Esophagus mucosa (tissue), 1 donor: ENCODE measurements at places on chromosomes 16 and 17.

DNA sequence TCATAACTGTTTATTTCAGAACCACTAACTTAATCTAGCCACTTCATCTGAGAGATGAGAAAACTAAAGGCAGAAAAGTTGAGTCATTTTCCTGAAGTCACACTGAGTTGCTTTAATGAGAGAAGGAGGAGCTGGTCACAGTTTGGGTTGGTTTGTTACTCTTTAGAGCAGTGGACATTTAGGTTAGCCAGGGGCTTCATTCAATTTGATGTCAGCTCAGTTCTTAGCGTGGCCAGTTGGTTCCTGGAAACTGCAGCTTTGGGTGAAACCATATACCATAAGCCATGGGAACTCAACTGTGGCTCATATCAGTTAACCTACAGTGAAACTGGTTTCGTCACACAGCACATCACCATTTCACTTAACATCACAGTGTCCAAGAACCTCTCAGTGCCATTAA, 59.2 kb upstream of the ADORA2B start:
- ATAC-seq: no peak

DNA sequence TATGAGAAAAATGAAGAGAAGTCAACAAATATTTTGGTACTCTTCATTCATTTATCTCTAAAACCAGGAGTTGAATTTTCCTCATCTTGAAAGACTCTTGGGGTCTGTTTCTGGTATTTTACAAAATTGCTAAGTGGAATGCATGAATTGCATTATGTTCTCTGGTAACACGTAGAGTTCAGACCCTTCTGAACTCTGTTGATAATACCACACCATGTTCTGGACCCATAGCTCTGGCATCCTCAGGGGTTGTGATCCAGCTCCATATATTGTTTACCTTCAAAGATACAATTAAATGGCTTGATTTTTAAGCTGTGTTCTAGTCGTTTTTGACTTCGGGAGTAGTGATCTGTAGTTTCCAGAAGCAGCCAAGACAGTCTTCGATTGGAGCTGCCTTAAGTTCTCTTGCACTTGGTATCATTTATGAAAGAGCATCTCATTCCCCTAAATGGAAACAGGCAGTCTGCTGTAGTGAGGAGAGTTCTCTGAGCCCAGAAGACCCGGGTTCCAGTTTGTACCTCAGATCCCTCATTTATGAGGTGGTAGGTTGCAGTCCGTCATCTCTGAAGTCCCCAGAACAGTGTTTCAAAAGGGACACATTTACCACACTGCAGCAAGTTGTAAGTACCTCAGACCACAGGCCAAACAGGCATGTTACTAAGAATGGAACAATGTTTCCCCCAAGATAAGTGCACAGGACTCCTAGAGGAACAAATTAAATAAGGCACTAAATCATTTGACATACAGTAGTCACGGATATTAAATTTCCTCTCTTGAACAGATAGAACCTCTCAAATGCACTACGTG, 9.6 kb downstream of the PSMD7 start:
- ATAC-seq: no peak

DNA sequence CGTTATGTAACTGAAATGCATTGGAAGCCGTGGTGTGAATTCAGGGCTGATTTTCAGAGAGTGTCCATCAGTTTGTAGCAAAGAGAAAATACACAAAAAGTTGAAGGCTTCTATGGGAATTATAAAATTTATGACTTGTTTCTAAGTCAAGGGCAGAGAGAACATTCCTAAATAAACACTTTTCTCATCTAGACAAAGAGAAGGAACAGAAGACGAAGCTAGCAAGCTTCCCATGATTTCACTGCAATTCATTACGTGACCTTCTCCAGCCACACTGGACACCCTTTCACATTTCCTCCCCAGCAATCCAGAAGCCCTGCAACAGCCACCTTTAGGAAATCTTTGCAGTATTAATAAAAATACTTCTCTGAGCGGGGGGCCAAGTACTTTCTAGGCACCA, 67.8 kb downstream of the TMEM100 start:
- no peak for ATAC-seq

GRCh38 chr16:80323187-80323807, 217.5 kb upstream of the DYNLRB2 start:
- ATAC-seq: no peak

DNA sequence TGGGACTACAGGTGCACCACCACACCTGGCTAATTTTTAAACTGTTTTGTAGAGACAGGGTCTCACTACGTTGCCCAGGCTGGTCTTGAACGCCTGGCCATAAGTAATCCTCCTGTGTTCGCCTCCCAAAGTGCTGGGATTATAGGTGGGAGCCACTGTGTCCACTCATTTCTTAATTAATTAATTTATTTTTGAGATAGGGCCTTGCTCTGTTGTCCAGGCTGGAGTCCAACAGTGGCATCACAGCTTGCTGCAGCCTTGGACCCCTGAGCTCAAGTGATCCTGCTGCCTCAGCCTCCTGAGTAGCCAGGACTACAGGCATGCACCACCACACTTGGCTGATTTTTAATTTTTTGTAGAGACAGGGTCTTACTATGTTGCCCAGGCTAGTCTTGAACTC, 47.1 kb upstream of the TRAP1 start:
- ATAC-seq: no peak

DNA sequence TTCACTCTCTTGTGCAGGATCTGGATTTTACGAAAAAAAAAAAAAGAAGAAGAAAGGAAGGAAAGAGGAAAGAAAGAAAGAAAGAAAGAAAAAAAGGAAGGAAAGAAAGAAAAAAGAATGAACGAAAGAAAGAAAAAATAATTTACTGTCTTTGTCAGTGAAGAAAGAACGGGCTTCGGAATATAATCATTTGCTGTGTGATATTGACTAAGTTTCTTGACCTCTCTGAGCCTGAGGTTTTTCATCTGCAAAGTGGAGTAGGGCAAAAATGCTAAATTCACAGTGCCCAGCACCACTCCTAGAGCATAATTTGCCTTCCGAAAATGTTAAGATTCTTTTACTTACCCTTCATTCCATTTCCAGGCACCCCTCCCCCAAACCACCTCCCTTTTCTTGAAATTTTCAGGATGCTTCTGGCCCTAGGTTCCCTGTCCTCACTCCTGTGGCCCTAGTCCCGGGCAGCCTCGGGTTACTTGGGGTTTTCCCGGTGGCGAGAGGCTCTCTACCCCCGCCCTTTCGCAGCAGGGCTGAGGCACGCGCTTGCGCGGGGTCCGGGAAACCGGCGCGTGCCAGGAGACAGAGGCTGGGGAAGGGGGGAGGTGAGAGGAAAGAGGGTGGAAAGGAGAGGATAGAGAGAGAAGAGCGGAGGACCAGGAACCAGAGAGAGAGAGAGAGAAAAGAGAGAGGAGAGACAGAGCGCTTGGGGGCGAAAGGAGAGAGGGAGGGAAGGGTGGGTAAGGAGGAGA, at the start of gene CNTNAP1:
Gene CNTNAP1, plus strand, starts transcription at position 556 of the 746 bp plus-strand sequence. CDS start 299 bp downstream, outside the sequence.
- ATAC-seq: no peak

DNA sequence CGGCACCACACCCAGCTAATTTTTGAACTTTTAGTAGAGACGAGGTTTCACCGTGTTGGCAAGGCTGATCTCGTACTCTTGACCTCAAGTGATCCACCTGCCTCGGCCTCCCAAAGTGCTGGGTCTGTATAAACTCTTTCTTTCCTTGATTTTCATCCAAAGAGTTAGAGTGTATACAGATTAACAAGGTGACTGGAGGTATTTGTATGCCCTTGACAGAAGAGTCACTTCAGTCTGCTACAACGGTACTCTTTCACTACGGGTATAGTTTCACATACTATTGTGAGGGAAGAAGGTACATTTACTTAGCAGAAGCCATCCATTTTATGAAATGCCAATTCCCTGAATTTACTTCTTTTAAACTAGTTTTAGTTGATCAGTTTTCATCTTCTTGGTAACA, 32.5 kb downstream of the PPM1E start:
- ATAC-seq: no peak

DNA sequence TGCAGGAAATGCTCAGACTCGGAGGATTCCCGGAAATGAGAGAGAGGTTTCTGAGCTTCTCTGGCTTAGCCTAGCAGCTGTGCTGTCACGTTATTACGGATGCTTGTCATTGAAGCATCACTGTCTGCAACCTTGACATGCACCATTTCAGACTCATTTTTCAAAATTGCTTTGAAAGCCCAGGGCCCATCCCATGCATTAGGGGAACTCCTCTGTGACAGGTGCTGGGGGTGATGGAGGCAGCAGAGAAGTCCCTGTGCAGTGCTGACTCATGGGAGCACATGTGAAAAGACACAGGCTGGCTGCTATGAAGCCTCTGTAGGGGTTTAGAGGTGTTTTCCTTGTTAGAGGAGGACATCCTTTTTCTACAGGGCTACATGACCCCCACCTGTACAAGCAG, 214.0 kb upstream of the MPHOSPH6 start:
- ATAC-seq: no peak

GRCh38 chr17:2337544-2338314, 428 bp downstream of the SGSM2 start:
- ATAC-seq: peak; percentile 55

- peak; percentile 60 for ATAC-seq
Observed at GRCh38 chr17:35373984-35374765, 754 bp upstream of the SLFN11 start.

- peak; percentile 61 for ATAC-seq
Observed at GRCh38 chr16:70523743-70524398, at the start of gene SF3B3. TSS of gene SF3B3 (plus strand) at chr16:70523816. CDS start at chr16:70526657, 2,841 bp downstream.

- ATAC-seq: peak; percentile 83
Observed at GRCh38 chr16:23187341-23187740, 4.8 kb downstream of the SCNN1G start.

DNA sequence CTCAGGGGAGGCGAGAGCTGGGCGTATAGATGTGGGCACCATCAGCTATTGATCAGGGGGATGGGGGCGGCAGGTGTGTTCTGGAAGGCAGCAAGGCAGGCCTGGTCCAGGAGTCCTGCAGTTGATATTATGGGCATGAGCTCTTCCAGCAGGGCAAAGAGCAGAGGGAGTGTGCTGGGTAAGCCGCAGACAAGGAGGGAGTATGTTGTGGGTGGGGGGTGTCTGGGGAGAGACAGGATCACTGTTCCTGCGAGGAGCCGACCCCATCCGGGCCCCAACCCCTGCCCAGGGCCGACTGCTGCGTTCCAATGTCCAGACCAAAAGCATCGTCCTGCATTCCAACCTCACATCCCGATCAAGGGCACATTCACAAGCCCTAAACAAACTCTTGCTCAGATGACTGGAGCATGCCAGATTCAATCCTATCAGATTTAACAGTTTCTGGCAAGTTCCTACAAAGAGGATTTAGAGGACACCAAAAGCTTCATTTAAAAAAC, 9.2 kb downstream of the MXRA7 start:
- ATAC-seq: no peak

GRCh38 chr17:50928646-50929045, 62.5 kb upstream of the TOB1 start:
- no peak for ATAC-seq

DNA sequence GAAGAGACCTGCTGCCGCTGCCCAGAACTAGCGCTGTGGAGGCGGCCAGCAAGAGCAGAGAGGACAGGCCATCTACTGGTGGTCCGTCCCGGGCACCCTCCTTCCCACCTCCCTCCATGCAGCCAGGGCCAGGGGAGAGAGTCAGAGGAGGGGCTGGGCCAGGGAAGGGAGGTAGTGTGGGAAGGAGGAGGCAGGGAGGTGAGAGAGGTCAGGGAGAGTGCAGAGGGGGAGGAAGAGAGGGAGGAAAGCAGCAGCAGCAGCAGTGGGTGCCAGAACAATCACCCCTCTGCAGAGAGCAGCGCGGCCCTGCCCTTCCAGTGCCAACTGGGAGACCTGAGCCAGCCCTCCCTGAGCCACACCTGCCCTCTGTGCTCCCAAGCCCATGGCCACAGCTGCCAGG, 6.6 kb downstream of the C16orf95 start:
- ATAC-seq: no peak

- ATAC-seq: no peak
Observed at GRCh38 chr17:56096026-56096810, 57.1 kb upstream of the ANKFN1 start.

DNA sequence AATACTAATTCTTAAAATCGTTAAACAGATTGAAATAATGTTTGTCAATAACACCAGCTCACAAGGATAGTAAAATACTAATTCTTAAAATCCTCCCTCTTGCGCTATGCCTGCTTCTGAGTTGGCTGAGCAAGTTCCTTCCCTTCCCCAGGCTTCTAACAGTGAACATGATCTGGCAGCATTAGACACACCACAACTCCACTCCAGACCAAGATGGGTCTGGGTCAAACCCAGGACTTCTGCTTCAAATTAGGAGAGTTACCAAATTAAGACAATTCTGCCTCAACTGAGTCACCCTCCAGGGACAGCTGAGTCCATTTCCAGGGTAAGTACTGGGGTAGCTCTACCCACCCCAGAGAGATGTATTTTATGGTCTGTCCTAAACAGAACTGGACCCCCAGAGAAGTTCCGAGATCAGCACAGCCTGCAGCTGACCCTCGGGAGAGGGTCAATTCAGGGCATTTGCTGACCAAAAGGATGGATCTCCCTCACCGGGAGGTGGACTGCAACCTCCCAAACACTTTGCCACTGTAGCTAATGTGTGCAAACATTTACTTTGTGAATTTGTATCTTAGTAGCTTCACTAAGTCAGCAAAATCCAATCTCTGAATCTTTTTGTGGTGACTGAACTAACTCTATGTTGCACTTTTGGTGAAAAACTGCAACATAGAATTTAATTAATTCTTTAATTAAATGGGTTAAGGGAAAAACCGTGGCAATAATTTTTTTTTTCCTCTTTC, 48.8 kb downstream of the ADCY9 start:
- ATAC-seq: no peak

- peak; percentile 66 for ATAC-seq
Observed at GRCh38 chr17:27540318-27541101, 84.3 kb downstream of the KSR1 start.

- ATAC-seq: no peak
Observed at GRCh38 chr16:84839956-84840355, 20.2 kb downstream of the CRISPLD2 start.

- ATAC-seq: peak; percentile 48
Observed at GRCh38 chr16:23826528-23827045, 9.2 kb upstream of the PRKCB start.

- ATAC-seq: no peak
Observed at GRCh38 chr17:77700165-77700881, 258.2 kb upstream of the TNRC6C start.

GRCh38 chr16:82382521-82382920, 212.5 kb upstream of the MPHOSPH6 start:
- no peak for ATAC-seq

DNA sequence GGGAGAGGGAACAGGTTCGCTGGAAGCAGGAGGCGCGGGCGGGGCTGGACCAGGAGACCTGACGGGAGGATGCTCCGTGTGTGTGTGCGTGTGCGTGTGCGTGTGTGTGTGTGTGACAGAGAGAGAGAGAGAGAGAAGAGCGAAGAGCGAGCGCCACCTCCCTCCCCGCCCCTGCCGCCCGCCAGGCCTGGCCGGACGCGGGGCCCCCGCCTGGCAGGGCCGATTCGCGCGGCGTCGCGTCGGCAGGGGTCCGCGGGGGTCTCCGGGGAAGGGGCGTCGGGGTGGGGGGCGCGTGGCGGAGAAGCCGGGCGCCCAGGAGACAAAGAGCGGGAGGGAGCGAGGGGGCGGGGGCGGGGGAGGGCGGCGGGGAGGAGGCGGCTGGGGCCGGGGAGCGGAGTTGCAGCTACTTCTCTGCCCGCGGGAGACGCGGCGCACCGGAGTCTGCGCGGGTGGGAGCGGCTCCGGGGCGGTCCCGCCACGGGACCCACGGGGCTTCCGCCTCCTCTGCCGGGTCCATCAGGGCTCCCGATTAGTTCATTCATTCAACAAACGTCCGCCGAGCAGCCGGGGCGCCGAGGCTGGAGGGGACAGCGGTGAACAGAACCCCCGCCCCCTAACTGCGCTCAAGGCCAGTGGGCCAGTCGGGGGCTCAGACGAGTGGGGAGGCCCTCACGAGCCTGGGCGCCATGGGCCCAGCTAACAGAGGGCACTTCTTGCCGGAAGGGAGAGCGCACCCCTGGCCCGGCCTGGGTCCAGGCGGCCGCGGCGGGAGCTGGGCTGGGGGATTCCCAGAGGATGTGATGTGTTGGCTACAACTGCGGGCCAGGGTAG, at the start of gene SAMD14:
Gene SAMD14, minus strand, starts transcription at position 433 of the 831 bp plus-strand sequence. CDS start 5,201 bp downstream, outside the sequence.
- peak; percentile 33 for ATAC-seq
